ENCODE measurements at places on chromosomes 11 and 22.

GRCh38 chr11:128723531-128723930 lies 29.7 kb downstream of the FLI1 start:
- DNase-seq, result no peak

GRCh38 chr11:128931668-128932067 lies 11.0 kb downstream of the TP53AIP1 start:
- no peak for DNase-seq

- no peak for DNase-seq
Measured at GRCh38 chr11:96229354-96229977, 113.5 kb downstream of the MAML2 start.

GRCh38 chr11:76918941-76919386 lies 58.2 kb downstream of the ACER3 start:
- DNase-seq, result peak; percentile 89

DNA sequence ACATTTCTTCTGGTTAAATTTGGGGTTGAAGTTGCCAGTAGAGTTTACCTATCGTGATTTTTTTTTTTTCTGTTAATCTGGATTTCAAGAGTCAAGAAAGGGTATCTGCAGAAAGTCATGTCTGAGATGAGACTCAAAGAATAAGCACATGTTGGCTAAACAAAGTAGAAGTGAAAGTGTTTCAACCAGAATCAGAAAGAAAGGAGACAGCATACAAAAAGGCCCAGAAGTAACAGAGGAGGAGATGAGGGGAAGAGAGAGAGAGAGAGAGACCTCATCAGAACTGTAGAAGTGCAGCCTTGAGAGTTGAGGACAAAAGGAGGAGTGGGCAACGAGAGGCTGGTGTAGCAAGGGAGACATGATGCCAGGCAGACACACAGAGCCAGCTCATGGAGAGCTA lies 54.9 kb downstream of the SVIP start:
- no peak for DNase-seq

GRCh38 chr11:70348191-70348590 lies 50.1 kb upstream of the CTTN start:
- DNase-seq, result no peak

DNA sequence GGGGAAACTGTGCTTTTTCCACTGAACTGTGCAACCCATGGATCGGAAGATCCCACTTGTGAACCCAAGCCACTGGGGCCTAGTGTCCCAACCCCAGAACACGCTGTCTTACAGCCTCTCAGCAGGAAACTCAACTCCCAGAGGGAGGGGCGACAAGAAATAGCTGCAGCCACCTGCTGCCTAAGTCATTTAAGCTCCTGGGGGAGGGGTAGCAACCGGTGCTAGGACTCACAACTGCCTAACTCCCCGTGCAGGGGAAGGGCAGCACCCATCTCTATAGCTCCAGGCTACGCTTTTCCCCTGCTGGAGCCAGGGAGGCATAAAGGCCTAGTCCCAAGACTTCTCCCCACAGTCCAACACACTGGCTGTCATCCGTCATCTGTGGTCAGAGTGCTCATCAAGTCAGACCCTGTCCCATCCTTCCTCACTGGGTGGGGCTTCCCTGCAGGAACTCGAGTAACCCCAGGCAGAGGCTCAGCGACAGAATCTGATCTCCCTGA lies 363.0 kb downstream of the LUZP2 start:
- no peak for DNase-seq

DNA sequence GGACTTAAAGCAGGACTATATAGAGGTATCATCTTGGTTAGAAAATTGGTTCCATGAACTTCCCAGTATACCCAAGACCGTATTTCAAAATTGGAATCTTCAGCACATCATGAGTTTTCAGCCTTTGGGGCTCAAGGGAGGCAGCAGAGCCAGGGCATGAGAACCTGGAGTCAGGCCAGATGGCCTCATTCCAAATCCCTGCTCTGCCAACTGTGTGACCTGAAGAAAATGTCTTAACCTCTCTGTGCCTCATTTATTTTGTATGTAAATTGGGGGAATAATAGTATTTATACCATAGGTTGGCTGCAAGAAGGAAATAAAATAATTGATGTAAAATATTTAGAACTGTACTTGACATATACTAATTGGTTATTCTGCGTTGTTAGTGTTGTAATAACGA lies 987.6 kb downstream of the TBC1D22A start:
- no peak for DNase-seq

DNA sequence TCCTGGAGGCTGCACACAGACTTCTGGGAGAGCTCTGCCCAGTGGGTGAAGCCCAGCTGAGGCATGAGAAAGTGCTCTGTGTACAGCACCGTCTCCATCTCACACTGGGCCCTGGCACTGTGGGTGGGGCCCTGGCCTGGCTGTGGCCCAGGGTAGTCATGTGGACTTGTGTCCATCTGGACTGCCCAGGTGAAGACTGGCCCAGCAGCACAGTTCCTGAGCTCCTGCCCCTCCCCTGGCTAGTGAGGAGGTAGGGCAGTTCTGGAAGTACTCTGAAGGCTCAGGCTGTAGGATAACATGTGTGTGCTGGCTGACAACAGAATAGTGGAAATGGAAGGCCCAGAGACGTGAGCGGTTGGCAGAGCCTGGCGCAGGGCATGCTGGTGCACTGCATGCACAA lies 35.4 kb downstream of the RSPH14 start:
- no peak for DNase-seq

- no peak for DNase-seq
Measured at GRCh38 chr11:110147962-110148709, 54.9 kb downstream of the ZC3H12C start.

DNA sequence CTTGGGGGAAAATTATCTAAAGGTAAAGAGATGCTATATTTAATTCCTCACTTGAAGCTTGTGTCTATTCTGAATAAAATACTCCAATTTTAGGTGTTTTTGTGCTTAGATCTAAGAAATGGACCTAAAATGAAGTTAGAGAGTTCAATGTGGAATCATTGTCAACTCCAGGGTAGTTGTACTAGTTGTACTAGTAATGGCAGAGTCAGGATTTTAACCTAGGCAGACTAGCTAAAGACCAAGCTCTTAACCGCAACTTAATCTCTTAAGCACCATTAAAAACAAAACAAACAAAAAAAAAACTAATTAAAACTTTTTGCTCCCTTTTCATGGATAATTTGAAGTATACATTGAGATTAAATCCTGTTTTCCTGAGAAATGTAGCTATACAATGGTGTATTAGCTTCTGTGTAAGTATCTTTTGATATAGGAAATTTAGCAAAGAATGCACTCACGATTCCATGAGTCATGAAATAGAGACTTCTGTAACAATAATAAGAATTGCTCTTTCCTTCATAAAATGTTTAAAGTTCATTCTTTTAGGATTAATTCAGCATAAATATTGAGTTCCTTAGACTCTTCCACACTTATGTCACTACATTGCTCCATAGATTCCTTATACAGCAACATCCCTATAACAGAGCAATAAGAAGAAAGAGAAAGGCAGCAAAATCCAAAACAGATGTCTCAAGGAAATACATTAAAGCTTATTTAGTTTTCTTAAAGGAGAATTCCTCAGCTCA lies 26.5 kb upstream of the SOX6 start:
- DNase-seq, result no peak

- no peak for DNase-seq
Measured at GRCh38 chr11:121503051-121503450, 50.3 kb upstream of the SORL1-AS1 start.

Measured in hippocampal formation (tissue), 2 donors.